Stimulated activated CD4-positive, alpha-beta T cell treated with anti-CD3 and anti-CD28 coated beads, Interleukin-1b, Interleukin-23, amount 100 ng/mL, for 4 hours (primary cell): ENCODE measurements at places on chromosomes 12 and 14.

DNA sequence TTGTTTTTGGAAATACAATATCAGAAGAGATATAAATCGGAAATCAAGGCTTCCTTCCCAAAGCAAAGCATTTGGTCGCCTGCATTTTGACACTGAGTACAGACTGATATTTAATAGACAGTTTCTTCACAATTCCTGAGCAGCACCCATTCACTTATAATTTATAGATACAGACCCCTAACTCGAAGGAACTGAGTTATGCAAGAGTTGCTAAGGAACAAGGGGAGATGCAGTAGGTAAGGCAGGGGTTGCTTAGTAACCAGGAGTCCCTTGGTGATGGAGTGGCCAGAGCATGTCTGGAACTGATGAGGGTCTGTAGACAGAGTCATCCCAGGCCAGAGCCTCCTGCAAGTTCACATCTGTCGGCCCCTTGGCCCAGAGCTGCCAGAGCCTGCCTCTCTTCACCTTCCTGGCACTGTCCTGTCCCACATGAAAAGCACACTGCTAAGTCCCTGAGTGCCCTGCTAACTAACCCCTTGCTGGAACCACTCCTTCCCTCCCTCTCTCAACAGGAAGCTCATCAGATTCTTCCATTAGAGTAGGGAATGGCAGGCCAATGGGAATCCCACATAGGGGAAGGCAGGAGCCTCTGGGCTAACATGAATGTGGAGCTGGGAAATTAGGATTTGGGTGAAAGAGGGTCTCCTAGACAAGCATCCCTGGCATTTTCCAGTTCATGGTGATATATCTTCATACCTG lies 3.6 kb upstream of the DHRS2 start:
- no peak for DNase-seq

- DNase-seq: no peak
These were observed 250.5 kb upstream of the FLRT2 start for GRCh38 chr14:85279407-85279806.

DNA sequence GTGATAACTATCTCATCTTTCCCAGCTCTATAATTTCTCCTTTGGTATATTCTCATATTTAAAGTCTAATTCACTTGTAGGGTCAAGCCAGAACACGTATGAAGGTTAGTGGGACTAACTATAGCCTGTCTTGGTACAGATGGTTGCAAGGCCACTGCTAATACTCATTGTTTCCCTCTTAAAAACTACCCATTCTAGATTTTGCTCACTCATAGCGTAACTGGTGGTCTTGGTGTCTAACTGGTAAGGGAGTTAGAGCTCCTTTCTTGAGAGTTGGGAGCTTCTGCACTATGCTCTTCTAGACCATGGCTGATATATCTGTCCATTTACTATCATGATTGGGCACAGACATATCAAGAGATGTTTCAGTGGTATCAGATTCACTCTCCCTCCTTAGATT lies 8.8 kb downstream of the MGP start:
- no peak for DNase-seq

GRCh38 chr12:48078901-48079300 lies 27.0 kb downstream of the SENP1 start:
- DNase-seq: no peak
